Panc1 (cell line): ENCODE measurements at places on chromosomes 6 and 20.

DNA sequence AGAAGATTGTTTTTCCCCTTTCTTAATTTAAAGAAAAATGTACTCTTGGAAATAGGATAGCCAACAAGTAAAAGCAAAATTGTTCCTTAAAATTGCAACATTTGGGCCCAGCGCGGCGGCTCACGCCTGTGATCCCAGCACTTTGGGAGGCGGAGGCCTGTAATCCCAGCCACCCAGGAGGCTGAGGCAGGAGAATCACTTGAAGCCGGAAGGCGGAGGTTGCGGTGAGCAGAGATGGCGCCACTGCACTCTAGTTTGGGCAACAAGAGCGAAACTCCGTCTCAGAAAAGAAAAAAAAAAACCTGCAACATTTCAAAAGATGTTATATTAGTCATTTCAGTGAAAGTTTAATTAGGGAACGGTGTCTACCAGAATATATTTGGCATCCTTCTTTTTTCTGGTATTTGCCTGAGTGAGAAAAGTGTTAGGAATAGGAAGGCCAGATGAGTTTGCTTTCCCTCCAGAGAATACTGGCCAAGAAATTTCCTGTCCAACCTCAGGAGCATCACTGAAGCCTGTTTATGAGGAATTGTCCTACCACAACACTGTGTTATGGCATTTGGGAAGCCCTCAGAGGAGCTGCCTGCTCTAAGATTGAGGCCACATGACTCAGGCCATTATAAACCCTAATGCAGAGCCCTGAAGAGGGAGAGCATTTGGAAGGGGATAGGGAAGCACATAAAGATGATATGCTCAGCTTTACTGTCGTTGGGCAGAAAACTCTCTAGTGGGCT is 1.2 kb upstream of the GJA1 start:
- no peak for DNase-seq

GRCh38 chr6:13044896-13045295 is 283.4 kb downstream of the TBC1D7 start:
- DNase-seq: no peak

- no peak for DNase-seq
Measured at GRCh38 chr6:39801456-39802251, 9.5 kb downstream of the DAAM2 start.

- no peak for DNase-seq
Measured at GRCh38 chr6:1244941-1245340, 67.0 kb upstream of the FOXQ1 start.

DNA sequence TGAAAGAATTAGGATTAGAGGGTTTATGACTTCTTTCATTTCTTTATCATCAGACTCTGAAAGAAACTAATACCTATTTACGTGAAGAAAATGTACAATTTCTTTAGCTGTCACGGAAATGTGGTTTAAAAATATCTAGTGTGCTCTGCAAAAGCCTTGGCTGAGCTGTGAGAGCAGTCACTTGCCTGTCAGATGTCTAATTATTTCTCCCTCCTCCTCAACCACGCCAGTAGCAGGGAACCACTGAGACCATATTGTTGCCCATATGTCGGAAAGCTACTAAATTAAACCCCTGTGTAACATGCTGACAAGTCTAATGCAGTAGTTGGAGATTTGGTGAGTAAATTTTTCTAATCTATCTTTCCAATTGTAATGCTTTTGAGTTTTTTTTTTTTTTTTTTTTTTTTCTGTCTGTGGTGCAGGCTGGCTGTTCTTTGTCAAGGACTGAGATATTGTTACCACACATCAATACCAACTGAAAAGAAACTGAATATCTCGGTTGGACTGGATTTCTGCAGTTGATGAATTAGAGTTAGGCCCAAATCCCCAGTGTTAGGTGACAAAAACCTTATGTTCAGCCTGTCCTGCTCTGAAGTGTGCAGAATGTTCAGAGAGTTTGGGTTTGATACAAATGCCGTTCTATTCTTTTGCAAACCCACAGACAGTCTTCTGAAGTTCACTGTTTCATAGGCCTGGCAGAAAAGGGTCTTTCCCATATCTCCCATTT is 302.9 kb upstream of the SYNCRIP start:
- no peak for DNase-seq

DNA sequence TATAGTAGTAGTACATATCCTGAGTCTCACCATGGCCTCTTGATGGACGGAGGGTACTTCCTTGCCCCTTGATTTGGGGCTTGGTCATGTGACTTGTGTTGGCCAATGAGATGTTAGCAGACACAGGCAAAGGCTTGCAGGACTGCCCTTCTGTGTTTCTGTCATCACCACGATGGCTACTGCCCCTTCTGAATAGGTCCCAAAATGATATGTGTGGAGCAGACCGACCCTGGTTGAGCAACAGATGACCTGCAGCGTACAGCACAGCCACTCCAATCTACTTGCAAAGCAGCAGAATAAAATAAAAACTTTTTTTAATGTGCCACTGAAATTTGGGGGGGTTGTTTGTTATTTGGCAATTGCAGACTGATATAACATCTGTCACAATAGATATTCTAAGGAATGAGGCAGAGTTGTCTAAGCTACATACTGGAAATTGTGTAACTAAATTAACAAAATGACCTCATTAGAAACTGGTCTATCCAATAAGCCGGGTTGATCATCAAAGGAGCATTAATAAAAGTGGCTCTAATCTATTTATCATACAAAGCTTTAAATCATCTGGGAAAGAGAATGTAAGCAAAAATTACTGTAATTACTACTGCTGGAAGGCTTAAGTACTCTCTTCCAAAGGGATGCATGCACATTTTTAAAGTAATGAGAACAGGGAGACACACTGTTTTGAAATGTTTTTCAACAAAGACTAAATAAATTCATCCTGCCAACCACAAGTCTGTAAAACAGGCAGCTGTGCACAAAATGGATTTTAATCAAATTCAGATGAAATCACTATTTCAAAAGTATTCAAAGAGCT is 209.5 kb downstream of the KIF16B start:
- no peak for DNase-seq

DNA sequence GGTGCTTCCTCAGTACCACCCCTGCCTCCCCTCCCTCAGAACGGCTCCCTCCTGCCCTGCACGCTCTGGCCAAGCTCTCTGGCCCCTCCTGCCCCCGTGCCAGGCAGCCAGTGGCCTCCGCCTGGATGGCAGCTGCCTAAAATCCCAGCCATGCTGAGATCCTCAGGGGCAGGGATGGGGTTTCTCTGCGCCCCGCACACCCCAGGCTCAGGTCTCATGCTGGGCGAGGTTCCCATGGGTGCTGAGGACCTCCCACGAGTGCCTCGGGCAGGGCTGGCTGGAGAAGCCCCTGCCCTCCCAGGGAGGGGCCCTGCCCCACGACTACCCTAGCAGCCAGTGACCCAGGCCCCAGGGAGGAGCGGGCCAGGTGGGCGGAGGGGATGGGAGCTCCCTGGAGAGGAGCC is 2.7 kb downstream of the PTK6 start:
- DNase-seq: no peak

DNA sequence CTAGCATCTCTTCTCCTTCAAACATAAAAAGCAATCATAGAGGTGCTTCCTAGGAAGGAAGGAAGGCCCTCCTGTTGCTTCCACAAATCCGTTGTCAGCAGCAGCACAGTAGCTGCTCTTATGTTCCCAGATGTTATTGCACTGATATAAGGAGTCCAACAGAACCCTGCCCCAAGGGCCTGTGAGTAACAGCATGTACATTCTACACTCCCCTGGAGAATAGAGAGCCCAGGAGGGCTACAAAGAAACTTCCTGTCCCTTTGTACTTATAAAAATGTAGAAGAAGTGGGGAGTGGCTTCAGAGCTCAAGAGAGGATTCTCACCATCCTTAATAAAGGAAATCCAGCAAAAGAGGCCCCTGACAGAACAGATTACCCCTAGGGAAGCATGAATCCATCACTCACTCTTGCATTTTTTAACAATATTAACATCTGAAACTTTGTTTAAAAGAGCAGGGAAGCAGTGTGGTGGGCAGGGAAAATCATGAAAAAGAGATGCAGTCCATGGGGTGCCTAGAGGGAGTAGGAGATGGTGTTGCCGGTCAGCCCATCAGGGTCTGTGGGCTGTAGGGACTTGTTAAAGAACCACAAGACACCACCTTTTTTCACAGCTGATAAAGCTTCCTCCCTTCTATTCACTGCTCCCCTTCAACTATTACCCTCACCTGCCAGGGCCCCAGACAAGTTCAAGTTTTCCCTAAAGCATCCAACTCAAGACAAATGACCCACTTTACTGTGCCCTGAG is 104.5 kb upstream of the ADGRF1 start:
- no peak for DNase-seq

DNA sequence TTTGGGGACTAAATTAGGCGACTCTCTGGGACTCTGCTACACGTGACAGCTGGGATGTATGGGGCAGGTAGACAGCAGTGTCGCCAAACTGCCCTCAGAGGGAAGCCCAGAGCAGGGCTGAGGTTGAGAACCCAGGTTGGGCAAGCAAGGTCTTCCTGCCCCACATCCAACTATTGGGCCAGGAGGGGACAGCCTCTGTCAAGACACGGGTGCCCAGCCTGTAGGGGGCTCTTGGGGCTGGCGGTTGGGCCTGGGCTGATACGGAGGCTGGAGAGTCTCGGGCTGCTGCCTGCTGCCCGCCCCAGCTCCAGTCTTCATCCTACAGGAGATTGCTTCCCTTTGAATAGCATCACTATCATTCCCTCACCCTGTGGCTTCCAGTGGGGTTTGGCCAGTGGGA is 33.3 kb downstream of the CPNE5 start:
- no peak for DNase-seq

- DNase-seq: no peak
Measured at GRCh38 chr20:16744178-16744807, 3.9 kb upstream of the OTOR start.

DNA sequence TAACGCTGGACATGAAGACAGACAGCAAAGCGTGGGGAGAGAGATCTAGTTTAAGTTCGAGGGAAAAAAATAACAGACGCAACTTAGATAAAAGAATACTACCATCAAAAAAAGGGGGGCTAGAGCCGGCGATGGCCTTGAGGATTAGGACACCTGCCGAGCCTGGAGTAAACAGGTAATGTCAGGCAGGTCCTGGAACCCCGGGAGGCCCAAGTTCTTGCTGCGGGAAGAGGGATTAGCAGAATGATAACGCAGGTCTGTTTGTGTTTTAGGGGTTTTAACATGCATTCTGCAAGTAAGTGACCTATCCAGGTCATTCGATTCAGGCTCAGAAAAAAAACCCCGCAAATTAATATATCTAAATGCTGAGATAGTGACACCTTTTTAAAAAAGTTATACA is 754 bp upstream of the TMEM170B start:
- DNase-seq: no peak

DNA sequence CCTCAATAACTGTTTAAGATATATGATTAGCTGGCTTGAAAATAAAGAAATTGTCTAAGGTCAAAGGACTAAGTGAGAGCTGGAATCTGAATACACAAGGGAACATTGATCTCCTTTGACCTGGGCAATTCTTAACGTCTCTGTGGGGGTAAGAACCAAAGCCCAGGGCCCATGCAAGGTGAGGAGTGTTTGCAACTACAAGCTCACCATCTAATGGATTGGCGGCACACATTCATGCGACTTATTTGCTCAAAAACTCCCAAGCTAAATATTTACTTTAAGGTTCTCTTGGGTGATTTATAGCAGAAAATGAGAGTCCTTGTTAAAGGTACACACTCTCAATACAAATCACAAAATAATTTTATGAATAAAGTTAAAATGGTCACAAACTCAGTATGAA is 392.0 kb upstream of the FLRT3 start:
- no peak for DNase-seq

- no peak for DNase-seq
Measured at GRCh38 chr6:25154034-25154596, 125.1 kb upstream of the CARMIL1 start.

GRCh38 chr6:109770779-109771178 is 79.7 kb downstream of the FIG4 start:
- DNase-seq: no peak

GRCh38 chr6:16766836-16767745 is 5.8 kb upstream of the ATXN1 start:
- DNase-seq: no peak

DNA sequence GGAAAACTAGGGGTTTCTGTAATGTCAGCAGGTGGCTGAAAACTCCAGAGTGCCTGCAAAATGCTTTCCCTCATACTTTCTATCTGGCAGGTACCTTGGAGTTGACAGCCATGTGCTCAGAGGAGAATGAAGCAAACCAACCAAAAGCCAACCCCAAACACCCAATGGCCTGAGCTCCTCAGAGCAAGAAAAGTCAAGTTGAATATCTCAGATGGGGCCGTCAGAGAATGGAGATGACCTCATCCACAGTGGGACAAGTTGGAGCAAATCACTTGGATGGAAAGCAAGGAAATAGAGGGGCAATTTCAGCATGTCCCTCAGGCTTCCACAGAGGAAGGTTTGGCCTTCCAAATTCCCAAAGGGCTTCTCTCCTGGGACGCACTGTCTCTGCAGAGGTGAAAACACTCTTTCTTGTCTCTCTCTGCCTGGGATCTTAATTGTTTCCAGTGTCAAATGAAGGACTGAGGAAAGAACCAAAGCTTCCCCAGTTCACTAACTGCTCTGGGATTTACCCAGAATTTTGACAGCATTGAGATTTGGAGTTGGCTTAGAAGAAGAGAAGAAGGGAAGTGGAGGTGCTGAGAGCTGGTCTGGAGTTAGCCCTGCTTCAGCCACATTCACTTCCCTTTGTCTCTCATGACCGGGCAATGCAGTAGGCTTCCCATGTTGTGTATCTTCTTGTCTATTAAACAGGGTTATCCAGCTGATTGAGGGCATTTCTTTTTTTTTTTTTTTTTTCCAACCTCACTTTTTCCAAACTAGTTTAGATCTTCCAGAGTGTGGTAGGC is 42.2 kb downstream of the PRND start:
- no peak for DNase-seq

GRCh38 chr6:69261010-69261409 is 535.8 kb downstream of the LMBRD1 start:
- no peak for DNase-seq

DNA sequence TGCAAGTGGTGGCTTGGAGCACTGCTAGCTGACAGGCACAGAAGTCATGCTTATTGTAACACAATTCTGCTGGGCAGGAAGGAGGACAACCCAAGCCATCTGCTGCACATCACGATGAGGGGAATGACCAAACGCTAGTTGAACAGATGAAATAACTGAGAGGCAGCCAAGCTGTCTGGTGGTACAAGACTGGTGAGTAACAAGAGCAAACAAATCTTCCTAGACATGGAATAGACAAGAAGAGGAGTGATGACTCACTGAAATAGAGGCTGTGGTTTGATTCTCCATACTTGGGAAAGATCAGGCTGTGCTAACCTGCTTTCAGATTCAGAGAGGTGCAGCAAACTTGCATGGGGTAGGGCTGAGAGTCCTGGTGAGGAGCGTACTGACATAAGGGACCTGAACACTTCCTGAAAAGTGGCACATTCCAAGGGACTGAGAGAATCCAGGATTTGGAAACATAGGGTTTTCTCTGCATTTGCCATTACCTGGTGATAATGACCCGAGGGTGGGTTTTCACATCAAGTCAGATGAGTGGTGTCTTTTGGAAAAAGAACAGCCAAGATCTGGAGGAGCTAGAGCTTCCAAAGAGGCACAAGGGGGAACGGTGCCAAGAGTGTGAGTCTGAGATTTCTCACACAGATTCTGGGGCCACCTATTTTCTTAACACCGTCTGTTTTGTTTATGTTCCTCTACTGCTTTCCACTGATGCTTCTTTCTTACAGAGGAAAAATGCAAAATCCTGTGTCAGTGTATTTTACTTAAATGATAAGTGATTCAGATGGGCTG is 60.0 kb downstream of the PRL start:
- DNase-seq: no peak
